GM12865 (cell line): ENCODE measurements at places on chromosomes 16 and 17.

DNA sequence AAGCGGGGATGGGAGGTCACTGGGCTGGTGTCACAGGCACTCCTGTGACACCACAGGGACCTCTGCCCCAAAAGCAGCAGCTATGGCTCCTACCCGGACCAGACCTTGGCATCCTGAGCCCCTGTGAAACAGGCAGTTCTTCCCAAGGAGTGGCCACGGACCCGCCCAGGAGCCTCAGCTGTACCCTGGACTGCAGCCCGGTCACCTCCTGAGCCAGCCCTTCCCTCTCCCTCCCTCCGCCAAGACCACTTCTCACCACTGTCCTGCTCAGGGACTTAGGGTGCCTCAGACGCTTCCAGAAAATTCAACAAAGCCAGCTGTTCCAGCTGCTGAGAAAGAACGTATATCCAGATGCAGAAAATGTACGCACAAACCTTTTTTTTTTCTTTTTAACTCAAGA lies 13.9 kb upstream of the NCBP3 start:
- DNase-seq: no peak

DNA sequence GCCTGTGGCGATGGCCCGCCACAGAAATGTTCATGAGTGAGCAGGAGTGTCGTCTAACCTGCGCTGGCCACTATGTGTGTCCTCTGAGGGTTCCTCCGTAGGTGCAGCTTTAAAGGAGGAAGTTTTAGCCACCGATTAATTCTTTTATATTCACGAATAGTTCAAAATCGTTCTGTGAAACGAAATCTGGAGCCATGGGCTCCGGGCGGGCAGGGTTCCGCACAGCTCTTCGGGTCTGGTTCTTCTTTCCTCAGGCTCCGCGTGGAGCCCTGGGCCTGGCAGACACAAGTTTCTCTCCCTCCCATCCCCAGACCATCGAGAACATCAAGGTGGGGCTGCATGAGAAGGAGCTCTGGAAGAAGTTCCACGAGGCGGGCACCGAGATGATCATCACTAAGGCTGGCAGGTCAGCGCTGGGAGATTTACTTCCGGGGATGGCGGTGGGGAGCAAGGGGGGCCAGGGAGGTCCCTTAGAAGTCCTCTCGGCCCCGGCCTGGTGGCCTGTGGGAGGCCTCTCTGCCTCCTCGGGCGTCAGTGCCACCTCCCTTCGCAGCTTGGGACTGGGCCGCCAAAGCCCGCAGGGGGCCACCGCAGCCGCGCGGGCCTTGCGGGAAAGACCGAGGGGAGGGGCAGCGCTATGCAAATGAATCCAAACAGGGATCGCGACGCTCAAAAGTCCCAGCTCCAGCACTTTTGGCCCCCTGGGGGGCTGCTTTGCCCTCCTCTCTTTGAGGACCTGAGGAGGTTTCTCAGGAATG lies 5.2 kb downstream of the TBX4 start:
- DNase-seq: no peak

GRCh38 chr17:30236766-30237165 lies 1.3 kb upstream of the SLC6A4 start:
- peak; percentile 51 for DNase-seq

DNA sequence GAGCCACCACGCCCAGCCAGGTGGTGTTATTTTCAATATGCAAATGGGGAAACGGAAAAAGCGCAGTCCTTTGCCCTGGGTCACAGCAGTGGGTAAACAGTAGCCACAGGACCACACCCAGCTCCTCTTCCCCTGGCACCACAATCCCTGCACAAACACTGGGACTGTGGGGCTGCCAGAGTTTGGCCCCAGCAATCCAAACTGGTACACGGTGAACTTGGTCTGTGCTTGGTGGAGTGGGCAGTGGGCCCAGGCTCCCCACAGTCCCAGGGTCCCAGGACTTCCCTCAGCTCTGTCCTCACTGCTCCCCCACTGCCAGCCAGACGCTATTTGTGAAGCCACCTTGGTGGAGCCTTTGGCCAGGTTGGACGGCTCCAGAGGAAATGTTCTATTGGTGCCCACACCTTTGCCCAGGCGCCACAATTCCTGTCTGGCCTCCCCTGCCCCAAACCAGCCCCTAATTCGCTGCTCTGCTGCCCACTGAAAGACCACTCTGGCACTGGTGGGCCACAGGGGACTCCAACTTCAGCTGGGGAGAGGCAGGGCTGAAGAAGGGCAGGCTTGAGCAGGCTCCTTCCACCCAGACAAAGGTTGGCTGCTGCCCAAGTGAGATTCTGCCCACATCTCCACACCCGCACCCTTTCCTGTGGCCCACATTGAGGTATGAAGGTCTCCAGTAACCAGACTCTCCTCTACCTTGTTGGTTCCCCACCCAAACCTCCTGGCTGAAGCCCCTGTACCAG lies 2.1 kb downstream of the CHAD start:
- peak; percentile 63 for DNase-seq

GRCh38 chr17:73104450-73104849 lies 12.0 kb upstream of the SLC39A11 start:
- DNase-seq: no peak

GRCh38 chr16:54402270-54402669 lies 115.7 kb upstream of the IRX3 start:
- DNase-seq: no peak

- DNase-seq: no peak
Measured at GRCh38 chr16:83680980-83681379, 126.8 kb upstream of the HSBP1 start.
